Ureter (tissue), 1 donor: ENCODE measurements at places on chromosomes 1 and 21. TPM values are rescaled to one million over a fixed set of nuclear protein-coding genes. Genes with fewer than 3 reads are reported as not detected.
A peak's percentile ranks its signal among the peaks of the same experiment; 100 is the strongest.

DNA sequence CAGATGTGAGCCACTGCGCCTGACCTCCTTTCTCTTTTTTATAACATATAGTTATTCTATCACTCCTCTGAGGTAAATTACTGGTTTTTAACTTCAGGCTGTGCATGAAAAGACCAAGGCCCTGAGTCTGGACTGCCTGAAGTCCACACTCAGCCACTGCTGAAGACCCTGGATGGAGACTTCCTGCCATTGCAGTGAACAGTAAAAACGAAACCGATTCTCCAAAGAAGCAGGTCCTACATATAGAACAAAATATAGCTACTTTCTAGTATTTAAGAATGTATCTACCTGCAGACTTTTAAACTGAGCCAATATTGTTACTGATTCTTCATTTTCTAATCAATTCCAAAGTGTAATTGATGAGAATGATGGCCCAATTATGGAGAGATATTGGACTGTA lies 232.8 kb downstream of the CHRM3 start:
- no peak for DNase-seq

GRCh38 chr1:80989455-80989854 lies 811.3 kb upstream of the ADGRL2 start:
- DNase-seq: no peak

DNA sequence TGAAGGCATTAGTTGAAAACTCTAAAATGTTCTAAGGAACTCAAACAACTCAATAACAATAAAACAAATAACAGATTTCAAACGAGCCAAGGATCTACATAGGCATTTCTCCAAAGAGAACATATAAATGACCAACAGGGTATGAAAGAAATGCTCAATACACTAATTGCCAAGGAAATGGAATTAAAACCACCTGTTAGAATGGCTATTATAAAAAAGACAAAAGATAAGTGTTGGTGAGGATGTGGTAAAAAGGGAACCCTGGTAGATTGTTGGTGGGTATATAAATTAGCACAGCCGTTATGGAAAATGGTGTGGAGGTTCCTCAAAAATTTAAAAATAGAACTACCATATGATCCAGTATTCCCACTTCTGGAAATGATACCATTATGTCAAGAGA lies 9.1 kb upstream of the VAV3 start:
- no peak for DNase-seq

DNA sequence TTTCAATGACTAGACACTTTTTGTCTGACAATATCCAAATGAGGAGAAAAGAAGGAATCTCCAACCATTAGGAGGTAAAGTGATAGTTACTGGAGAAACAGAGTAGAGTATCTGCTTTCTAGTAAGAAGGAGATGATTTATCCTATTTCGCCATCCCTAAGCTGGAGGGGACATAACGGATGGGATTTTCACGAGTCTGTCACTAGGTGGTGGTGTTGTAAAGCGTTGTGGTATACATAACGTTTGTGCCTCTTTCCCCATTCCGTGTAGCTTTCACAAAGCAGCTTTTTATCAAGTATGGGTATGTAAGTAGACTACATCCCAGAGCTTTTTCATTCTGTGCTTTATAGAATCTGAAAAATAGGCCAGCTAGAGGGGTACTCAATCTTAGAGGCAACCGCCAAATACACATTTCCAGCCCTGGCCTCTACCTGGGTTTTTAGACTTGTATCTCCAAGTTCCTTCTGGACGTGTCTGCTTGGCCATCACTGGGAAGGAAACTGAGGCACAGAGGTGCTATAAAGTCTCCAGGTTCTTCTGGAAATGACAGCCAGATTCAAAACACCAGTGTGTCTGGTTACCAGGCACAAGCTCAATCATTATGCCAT lies 33.3 kb upstream of the FAM3B start:
- peak; percentile 70 for DNase-seq

Gene PERM1
- 0.10 TPM for total RNA-seq

- DNase-seq: no peak
These were observed 4.2 kb upstream of the PFKL start for GRCh38 chr21:44295646-44296045.

DNA sequence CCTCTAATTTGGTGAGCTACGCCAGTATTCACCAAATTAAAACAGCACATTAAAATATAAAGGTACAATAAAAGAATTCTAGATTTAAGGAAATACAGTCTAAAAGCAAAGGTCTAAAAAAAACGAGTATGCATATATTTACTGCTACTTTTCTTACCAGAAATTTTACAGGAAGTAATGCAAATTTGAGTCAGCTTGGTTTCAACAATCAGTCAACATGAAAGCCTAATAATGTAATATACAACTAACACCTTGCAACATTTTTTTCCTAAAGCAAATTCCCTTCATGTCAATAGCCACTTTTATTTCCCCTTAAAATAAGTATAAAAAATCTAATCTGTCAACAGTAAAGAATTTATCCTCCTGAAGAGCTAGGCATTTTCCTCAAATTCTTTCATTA lies 11.9 kb downstream of the PTP4A2 start:
- DNase-seq: no peak

Gene VPS13D
- 98.5 TPM for total RNA-seq

Gene OR10Z1
- total RNA-seq: not detected

DNA sequence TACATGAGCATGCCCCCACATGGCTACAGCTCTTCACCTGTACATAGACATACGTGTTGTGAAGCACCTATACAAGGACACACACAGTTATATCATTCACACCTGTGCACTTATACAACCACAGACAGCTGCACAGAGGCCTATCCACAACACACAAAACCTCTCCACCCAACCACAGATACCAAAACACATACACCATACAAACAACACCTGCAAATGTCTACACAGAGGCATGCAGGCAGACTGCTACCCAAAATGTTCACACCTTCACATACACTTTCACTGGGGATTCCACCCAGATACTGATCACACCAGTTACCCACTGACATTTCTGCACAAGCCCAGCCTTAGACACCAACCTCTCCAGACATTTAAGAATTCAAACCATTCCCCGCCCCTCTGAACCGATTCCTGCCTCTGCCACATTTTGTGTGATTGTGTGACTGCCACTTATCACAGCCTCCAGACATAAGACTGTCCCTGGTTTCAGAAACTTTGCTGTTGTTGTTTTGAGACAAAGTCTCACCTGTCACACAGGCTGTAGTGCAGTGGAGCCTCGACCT lies 2.0 kb downstream of the C1orf232 start:
- DNase-seq: no peak

GRCh38 chr21:39737376-39738000 lies 7.5 kb upstream of the IGSF5 start:
- peak; percentile 51 for DNase-seq

DNA sequence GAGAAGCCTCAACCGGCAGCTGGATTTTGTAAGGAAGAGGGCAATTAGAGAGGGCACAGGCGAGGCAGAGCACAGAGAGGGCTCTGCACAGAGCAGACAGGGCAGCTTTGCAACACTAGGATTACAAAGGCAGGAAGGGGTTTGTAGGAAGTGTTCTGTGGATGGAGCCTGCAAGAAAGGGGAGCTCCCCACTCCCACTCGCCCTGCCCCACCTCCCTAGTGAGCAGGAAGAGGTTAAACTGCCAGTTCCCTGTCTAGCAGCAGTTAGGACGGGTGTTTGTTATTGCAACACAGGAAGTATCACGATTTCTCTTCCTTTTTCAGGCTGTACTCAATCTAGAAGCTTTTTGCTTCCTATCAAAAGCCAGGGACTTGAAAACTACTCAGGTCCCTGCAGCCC lies 63.3 kb upstream of the LRRC8D start:
- DNase-seq: no peak

DNA sequence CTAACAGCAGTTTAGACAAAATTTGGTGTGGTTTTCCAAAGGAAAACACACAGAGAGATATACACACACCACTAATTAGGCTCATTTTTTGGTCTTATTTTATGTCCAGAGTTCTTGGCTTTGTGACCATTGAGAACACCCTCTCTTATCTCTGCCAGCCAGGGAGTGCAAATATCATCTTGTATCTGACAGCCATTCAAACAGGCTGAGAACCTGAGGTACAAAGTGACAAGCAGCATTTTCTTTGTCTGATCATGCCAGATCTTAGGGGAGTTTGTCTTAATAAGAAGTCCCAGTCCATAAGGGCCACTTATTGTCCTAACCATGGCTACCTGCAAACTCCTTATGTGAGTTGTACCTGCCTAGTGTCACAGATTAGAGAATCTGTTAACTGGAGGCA lies 1165.2 kb downstream of the BRINP3 start:
- DNase-seq: no peak

- DNase-seq: no peak
These were observed 92.1 kb upstream of the C1orf174 start for GRCh38 chr1:3992103-3992556.

DNA sequence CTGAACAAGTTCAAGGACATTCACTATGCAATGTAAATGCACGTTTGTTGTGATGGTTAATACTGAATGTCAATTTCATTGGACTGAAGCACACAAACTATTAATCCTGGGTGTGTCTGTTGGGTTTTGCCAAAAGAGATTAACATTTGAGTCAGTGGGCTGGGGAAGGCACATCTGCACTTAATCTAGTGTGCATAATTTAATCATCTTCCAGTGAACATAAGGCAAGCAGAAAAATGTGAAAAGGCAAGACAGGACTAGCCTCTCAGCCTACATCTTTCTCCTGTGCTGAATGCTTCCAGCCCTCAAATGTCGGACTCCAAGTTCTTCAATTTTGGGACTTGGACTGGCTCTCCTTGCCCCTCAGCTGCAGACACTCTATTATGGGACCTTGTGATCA lies 40.1 kb downstream of the PRPF38A start:
- no peak for DNase-seq

DNA sequence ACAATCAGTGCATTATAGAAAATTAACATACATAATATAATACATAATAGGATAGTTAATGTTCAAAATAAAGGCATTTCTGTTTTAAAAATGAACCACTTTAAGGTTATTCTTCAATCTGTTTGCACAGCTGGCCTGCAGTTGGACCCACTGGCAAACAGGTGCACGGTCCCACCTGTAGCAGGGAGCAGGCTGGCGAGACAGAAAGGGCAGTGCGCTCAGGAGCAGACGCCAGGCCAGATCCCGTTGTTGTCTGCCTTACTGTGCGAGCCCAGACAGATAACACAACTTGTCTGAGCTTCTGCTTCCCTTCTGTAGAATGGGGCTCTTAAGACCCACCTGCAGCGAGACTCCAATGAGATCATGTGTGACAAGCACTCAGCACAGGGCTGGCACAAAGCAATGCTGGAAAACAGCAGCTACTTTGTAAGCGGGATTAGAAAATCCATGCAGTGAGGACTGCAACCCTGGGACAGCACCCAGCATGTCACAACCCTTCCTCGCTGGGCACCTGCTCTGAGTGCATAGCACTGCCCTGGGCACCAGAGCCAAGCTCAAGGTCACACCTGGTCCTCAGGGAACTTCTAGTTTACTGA lies 33.5 kb downstream of the VPS26C start:
- DNase-seq: no peak

DNA sequence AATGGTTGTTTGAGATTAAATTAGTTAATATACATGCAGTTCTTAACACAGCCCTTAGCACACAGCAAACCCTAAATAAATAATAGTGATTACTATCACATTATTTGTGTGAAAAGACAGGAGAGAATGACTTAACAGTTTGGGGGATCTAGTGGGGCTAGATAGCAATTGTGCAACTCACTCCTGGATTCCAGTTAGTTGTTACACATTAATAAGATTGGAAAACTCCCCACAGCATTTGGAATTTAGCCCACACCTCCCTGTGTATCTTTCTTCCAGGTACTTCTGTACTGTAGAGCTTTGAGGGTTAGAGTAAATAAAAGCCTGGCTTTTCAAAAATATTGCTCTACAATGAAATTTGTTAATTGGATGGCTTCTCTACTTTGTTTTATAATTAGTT lies 93.2 kb downstream of the KCTD3 start:
- no peak for DNase-seq

- DNase-seq: no peak
These were observed 34.5 kb downstream of the TMPRSS15 start for GRCh38 chr21:18369115-18369514.

Gene FGR
- 17.2 TPM for total RNA-seq

Gene SLC44A5
- 0.29 TPM for total RNA-seq

DNA sequence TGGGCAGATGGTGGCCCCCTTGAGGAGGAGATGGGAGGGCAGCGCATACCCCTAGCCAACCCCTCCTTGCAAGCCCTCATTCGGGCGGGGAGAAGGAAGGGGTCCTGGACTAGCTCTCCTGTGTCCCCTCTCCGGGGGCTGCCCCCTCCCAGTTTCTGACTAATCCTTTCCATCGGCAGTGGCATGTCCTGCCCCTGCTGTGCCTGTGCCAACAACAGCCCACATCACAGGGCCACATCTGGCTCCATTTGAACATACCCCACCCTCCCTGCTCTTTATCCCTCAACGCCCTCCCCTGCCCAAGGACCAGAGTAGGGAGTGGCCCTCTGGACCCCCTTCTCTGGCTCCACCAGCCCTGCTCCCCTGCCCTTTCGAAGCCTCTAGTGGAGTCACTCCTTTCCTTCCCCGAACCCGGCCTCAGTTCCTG lies 11.0 kb upstream of the LMNA start:
- DNase-seq: peak; percentile 64

Gene BRWD1
- 63.9 TPM for total RNA-seq

- no peak for DNase-seq
These were observed 80.3 kb downstream of the SSBP3 start for GRCh38 chr1:54325703-54326461.

DNA sequence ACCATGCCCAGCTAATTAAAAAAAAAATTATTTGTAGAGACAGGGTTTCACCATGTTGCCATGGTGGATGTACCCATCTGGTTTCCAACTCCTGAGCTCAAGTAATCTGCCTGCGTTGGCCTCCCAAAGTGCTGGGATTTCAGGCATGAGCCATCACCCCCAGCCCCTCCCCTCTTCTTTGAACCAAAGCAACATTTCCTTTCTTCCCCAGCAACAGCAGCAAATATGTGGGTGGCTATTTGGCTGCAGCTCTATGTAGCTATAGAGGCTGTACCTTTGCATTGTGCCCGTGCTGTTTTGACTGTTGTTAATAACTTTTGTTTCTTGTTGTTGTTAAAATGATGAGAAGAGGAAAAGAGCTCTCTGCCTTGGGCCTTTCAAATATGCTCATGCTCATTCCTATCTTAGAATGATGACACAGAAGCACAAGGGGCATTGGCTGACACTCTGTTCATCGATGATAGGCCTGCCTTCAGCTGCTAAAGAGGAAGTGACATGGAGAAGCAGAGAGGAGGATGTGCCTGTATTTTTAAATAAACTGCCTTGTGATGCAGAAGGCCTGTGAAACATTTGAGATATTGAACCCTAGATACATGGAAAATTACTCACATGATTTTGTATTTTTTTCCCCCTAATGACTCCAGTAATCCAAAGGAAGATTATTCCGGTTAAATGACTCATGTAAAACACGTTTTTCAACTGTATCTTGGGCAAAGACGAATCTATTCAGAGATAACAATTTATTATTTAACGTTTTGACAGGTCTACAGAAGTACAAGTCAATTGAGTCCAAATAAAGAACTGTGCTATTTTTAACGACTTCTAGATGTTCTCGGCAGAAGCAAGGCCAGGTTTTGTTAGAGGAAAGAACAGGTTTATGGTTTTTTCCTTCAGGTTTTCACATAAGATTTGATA lies 20.5 kb upstream of the XPR1 start:
- DNase-seq: no peak

Gene HPCAL4
- not detected for total RNA-seq

Gene RAB3B
- total RNA-seq: 1.4 TPM

- no peak for DNase-seq
These were observed 53.9 kb downstream of the PRSS38 start for GRCh38 chr1:227869279-227869842.

- DNase-seq: peak; percentile 87
These were observed 52.4 kb downstream of the CHD5 start for GRCh38 chr1:6127587-6128163.

Gene FBLIM1
- total RNA-seq: 81.8 TPM

- DNase-seq: peak; percentile 44
These were observed 390 bp downstream of the ZFP69B start for GRCh38 chr1:40450495-40451237.
